ENCODE measurements at places on chromosomes 5 and 9.

GRCh38 chr5:139392678-139393496, 2.0 kb downstream of the PROB1 start:
- no peak for DNase-seq

GRCh38 chr5:89396278-89396954, 513.4 kb upstream of the MEF2C start:
- no peak for DNase-seq

DNA sequence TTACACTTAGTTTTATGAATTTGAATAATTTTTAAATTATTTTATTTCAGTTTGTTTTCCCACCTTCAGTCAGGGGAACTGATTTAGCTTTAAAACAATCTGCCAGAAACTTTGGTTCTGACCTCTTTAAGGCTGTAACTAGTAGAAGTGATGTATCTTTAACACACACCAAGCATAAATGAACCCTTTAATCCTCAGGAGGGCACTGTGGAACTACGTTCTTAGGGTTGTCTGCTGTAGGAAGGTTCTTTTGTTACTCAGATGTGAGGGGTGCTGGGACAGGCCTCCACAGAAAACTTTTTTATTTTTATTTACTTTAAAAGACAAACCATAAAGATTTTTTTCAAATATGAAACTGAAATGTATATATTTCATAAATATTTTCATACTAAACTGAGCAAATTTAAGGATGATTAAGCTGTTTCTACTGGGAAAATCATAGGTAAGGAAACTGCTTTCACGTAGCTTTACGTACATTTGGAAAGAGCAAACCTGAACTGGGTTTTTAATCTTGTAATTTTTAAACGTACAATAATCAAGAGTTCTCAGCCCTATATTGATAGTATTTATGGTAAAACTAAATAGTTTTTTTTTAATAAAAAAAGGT, 5.3 kb downstream of the KLF4 start:
- no peak for DNase-seq

DNA sequence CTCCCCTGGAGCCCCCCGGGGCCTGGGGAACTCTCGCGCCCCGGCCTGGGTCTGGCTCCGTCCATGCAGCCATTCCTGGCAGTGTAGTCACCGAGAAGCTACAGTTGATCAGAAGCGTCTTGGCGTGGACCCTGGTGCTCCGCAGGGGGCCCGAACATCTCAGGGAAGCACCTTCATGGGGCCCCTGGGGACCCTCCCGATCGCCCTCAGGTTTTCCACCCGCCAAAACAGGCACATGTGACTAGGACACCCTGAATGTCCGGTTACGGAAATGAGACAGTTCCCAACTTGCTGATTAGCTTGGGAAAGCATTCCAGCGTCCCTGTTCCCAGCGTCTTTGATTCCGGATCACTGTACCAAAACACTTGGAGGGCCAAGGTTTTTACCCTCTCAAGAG, 472 bp downstream of the FBXO4 start:
- DNase-seq: peak; percentile 71

DNA sequence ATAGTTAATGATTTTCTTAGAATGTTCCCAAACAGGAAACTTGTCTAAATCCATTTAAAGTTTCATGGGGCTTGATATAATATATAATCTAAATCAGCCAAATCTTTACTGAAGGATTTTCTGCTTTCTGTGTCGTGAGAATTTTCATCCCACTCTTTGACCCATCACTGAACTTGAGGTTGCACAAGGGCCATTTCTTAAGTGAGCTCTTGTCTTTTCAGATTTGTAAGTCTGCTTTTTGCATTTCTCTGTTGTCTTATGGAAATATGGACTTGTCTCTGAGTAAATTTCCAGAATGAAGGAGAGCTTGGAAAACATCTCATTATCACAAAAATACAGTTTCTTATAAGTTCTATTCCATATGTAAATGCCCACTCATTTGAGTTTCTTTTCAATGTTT, 149.2 kb upstream of the ARRDC3 start:
- DNase-seq: no peak

DNA sequence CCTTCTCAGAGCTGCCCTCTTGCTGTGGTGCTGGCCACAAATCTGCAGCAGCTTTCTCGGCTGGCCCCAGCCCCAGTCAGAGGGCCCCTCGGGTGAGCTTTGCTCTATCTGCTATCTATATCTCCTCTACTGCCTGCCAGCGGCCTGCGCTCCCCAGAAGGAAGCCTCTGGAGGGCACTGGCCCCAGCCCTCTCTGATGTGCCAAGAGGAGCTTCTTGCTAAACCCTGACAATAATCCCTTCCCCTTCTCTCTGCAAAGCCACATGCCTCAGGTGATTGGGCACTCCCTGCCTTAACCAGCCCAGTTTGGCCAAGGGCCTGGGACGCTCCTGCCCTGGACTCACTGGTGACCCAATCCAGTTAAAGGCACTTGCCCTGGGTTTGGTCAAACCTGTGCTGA, 42.7 kb downstream of the CAMK2A start:
- DNase-seq: no peak

- no peak for DNase-seq
These were observed 36.7 kb downstream of the SARDH start for GRCh38 chr9:133701321-133701980.

DNA sequence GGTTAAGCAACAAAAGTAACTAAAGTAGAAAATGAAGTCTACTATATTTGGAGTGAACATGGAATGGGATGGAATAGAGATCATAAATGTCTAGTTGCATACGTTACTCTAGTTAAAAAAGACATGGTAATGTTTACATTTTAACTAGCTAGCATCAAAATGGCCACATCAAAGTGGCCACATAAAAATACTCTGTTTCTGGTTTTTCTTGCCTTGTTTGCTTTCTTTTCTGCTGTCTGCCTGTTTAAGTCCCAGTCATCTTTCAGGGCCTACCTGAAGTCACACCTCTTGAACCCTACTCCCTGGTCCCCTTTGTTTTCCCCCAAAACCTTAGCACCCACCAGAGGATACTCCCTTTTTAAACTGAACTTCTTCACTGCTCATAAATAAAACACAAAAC, 6.4 kb upstream of the KIF2A start:
- DNase-seq: no peak

- DNase-seq: peak; percentile 53
These were observed 138.0 kb downstream of the MTX3 start for GRCh38 chr5:79853028-79853427.

DNA sequence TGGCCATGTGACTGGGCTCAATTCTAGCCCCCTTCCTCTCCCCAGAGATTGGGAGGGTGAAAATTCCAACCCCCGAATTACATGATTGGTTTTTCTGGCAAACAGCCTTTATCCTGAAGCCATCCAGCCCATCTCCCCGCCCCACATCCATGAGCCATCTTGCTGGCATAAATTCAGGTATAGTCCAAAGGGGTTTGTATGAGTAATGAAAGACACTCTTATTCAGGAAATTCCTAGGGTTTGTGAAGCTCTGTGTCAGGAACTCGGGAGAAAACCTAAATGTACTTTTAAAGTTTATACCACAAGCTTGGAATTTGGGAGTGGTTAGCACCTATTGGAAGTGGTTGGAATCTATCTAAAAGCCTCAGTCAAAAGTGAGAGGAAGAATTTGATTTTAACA, 80.6 kb upstream of the SIMC1 start:
- DNase-seq: no peak

DNA sequence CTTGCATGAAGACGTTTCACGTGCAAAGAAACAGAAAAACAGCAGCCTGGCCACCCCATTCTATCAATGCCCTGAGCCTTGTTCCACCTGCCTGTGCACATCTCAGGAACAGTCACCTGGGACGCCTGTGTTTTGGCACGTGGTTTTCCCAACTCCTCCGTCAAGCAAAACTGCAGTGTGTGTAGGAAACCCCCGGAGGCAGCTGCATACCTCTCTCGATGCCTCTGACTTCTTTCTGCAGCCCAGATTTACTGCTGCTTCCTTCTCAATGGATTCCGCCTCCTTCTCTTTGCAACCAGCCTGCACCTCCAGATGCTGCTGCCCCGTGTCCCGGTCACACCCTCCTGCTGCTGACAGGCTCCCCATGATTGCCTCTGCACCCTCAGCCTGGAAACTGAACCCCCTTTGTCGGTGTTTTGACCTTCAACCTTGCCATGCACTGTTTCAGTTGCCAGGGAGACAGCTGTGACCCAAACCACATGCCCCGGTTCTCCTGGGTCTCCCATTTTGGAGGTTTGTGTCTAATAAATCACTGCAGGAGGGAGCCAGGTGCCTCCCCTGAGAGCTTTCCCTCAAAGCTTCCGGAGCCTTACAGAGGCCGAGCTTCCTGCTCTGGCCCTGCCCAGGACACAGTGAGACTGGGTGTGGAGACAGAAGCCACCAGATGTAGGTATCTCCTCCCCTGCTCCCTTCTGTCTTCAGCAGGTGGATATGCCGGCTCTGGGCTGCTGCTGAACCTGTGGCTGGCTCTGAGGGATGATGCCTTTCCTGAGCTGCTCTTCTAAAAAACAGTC, 395.5 kb upstream of the IRX1 start:
- DNase-seq: no peak

All from left forelimb (tissue), 1 donor.